ENCODE measurements at places on chromosomes 12 and 14. TPM values are rescaled to one million over a fixed set of nuclear protein-coding genes. Genes with fewer than 3 reads are reported as not detected.

DNA sequence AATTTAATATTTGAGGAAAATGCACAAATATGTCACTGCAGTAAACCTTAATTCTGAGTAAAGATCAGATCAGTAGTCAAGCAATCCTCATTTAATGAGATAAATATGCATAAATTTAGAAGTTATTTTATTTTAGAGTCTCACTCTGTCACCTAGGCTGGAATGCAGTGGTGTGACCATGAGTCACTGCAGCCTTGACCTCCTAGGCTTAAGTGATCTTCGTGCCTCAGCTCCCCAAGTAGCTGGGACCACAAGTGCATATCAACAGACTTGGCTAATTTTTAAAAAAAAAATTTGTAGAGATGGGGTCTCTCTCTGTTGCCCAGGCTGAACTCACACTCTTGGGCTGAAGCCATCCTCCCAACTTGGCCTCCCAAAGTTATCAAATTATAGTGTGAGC, 41.3 kb downstream of the LMO3 start:
- DNase-seq = no peak

DNA sequence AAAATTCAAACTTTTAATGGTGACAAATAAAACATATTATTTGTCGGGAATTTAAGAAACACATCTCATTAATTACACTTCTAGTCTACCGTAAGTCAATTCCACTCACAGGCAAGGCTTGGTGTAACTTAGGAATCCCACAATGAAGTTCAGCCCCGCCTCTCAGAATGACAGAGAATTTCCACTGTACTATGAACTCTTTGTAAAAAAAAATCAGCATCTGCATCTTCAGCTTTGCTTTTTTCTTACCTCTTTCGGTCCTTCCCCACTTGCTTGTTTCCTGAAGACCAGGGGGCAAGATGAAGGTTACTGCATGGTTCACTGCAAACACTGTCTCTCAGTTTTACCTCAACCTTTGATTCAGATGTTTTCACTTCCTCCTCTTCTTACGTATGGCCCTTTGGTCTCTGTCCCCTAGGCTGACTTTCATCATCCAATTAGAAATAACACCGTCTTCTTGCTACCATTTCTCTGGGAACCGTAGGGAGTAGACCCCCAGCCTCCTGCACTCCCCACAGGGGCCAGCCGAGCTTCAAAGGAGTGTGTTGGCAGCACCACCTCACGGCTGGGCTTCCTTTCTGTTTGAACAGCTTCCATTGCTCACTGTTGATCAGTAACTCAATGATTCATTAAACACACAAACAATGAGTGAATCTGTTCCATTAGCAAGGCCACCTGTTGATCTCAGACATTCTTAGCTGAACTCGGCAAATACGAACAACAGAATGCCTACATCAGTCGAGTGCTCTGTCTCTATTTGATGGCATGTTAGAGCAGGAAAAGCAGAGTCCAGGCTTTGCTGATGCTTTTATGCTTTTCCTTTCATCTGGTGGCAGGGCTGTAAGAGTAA, 343.0 kb downstream of the BMP4 start:
- DNase-seq = no peak

- no peak for DNase-seq
Observed at GRCh38 chr14:75371297-75371696, 56.5 kb upstream of the JDP2 start.

DNA sequence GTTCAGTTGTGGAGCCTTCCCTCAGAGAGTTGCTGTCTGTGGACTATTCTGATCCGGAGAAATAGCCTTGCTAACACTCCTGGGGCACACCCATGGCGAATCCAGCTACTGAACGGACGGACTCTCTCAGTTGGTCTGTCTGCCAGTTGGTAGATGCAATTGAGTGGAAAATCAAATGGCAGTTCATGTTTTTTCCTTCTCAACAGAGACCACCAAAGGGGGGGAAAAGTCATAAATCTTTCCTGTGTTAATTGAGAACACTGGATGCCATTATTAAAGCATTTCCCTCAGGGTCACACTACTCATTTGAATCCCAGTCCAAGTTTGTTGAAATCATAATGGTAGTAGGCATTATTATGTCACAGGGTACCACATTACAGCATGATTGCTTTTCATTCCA, 354.3 kb upstream of the FAR2 start:
- no peak for DNase-seq

DNA sequence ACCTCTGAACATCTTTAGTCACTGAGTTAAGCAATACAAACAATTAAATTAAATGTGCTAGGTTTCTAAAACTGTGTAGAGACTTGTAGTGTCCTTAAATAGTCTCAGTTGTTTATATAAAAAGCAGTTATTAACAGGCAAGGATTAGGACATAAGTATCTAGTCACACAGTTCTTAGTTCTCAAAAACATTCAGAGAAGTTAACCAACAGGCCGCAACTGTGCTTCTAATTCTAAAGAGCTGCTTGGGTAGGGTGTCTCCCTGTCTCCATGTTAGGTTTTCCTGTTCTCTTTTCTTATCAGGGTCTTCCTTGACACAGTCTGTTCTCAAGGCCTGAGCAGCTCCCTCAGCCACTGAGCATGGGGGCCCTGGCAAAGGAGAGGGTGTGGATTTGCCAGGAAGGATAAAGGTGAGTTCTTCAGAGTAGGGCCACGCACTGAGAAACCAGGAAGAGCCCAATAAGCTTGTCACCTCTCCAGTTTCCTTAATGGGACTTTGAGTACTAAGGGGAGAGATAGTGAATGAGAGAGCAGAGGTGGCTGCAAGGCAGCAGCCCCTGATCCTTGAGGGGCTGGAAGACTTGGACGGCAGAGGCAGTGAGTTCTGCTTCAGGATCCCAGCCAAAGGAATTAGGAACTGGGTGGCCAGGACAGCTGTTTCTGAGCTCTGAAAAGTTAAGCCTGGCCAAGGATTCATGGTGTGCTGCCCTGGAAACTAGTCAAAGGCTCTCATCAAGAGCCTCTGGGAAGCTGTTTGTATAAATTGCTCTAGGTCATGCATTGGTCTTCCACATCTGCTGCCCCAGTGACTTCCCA, 177.3 kb downstream of the MYRFL start:
- DNase-seq = no peak

DNA sequence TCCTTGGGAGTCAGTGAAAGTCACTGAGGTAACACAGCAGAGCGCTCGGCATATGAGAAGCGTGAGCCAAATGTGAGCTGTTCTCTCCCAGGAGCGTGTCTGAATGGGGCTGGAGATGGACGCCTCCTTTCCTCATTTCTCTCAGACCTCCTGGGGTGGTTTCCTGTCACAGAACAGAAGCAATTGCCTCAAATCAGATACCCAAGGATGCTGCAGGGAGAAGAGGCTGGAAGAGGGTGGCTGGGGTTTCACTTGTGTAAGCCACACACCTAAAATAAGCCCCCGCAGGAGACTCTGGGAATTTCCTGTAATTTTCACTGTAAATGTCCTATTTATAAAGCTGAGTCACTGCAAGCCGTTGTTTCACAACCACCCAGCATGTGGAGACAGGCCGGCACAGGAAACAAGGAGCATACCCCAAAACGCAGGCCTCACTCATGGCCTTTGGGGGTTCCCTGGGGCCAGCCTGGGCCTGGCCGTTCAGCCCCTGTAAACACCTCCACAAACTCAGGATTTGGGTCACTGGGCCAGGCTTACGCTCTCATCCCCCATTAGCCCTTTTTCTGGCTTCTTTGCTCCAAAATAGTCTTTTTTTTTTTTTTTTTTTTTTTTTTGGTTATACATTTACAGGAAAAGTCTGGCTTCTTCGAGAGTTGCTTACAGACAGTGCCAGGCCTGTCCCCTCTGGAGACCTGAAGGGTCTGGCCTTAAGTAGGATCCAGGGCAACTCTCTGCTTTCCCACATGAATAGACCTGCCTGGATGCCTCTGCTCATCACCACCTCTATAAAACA, 55.3 kb downstream of the VCPKMT start:
- DNase-seq = no peak

GRCh38 chr12:98352218-98352811, 163.1 kb upstream of the TMPO start:
- no peak for DNase-seq

GRCh38 chr14:24179294-24179960, 7.5 kb downstream of the REC8 start:
- DNase-seq = no peak

DNA sequence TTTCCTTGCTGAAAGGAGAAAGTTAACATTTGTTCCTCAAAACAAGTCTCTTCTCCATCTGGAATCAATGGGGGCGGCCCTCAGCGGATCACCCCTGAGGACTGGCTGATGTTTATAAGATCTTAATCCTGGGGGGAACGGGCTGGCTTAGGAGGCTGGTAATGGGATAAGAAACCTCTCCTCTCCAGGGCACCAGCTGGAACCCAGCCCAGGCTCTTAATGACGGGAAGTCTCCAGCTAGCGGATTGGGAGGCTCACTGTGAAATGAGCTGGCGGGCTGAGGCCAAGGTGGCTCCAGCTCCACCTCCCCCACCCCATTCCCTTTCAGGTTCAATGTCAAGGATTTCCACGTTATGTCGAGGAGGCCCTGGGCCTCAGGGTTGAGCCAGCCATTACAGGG, 1133.0 kb downstream of the VRK1 start:
- DNase-seq = no peak

- DNase-seq = no peak
Observed at GRCh38 chr12:58804749-58805148, 115.6 kb downstream of the LRIG3 start.

Gene SLCO1A2
- total RNA-seq = 0.47 TPM

Gene SOAT2
- total RNA-seq = 0.82 TPM

Gene EID3
- total RNA-seq = 5.7 TPM

Gene TEP1
- total RNA-seq = 46.2 TPM

Gene BBOF1
- total RNA-seq = 2.4 TPM

Gene ANKS1B
- total RNA-seq = not detected

Gene IL26
- total RNA-seq = not detected
